ENCODE measurements at places on chromosomes 2 and 18.

DNA sequence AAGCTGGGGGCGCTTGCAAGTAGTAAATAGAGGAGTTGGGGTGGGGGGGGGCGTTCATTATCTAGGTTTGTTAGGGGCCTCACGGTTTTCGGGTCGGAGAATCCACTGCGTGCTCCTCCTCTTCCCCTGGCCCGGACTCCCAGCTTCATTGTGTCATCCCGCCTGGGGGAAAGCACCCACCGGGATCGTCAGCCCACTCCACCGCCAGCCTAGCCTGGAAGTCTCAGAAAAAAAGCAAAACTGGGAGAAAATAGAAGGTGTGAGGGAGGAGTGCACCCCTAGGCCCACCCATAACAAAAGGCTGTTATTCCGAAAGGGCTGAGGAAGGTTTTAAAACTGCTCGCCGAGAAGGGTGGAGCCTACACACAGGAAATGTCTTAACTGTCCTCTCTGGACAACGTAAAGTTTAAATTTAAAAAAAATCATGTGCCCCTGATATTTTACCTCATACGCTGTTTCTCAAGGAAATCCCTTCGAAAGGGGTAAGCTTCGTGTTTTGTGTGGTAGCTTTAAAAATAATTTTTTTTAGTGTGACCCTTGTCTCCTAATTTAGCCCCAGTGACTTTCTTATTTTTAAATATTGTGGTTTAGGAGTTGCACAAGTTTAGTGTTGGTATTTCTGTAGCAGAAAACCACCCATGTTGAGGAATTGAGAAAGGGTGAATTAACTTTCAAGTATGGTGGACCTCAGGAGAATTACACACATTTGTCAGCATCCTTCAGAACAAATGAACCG lies 104.2 kb downstream of the SPTBN1 start:
- DNase-seq, result no peak

- no peak for DNase-seq
Measured at GRCh38 chr18:11496526-11497172, 112.7 kb upstream of the SLC35G4 start.

DNA sequence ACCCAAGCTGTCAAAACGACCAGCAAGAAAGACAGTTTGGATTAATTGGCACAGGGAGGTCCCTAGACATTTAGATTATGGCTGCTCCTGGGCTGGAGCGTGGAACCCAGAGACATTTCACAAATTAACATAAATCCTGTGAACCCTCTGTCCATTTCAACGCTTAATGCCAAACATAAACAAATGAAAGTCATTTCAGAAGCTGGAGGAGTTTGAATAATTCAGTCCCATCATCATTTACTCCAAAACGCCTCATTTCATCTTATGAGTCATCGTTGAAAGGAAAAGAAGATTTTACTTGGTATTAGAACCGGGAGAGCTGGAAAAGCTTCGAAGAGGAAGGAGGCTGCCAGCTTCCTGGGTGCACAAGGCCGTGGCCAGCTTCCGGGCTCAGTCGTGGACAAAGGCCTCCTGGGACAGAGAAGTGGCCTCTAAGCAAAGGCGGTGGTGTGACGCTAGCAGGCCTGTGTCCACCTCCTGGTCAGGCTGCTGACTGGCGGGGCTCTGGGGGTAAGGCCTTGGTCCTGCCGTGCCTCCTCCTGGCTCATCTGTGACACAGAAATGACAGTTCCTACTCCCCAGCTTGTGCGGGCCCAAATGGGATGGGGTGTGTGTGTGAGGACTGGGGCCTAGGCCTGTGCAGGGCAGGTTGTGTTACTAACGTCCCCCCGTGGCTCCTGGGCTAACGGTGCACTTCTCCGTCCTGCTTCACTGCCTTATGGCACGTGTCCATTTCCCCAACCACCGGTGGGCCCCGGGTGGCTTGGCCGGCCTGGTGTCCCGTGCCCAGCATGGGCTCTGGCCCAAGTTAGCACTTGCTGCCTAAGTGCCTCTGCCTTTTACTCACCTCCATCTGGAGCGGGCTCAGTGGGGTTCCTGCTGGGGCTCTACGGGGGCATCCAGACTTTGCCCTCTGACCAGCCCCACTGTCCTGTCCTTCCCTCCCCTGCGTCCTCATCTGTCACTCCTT lies 71.6 kb downstream of the RRM2 start:
- no peak for DNase-seq

DNA sequence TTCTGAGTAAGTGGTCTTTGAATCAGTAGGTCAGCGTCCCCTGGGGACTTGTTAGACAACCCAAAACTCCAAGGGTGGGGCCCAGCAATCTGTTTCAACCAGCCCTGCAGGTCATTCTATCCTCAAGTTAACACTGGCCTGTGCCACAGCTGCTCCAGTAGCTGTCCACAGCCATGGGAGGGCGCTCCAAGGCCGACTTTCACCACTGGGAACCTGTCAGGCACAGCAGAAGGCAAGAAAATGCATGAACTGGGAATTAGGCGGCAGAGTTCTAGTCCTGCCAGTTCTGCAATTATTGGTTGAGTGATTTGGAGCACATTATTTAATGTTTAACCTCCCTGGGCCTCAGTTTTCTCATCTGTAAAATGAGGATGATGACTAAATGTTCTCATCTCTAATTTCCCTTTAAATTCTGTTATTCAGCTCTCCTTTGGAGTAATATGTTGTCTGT lies 17.4 kb upstream of the MRPL33 start:
- DNase-seq, result peak; percentile 81

GRCh38 chr2:50955081-50955480 lies 76.9 kb downstream of the NRXN1 start:
- no peak for DNase-seq

- no peak for DNase-seq
Measured at GRCh38 chr2:82198809-82199492, 1894.4 kb upstream of the LRRTM1 start.

DNA sequence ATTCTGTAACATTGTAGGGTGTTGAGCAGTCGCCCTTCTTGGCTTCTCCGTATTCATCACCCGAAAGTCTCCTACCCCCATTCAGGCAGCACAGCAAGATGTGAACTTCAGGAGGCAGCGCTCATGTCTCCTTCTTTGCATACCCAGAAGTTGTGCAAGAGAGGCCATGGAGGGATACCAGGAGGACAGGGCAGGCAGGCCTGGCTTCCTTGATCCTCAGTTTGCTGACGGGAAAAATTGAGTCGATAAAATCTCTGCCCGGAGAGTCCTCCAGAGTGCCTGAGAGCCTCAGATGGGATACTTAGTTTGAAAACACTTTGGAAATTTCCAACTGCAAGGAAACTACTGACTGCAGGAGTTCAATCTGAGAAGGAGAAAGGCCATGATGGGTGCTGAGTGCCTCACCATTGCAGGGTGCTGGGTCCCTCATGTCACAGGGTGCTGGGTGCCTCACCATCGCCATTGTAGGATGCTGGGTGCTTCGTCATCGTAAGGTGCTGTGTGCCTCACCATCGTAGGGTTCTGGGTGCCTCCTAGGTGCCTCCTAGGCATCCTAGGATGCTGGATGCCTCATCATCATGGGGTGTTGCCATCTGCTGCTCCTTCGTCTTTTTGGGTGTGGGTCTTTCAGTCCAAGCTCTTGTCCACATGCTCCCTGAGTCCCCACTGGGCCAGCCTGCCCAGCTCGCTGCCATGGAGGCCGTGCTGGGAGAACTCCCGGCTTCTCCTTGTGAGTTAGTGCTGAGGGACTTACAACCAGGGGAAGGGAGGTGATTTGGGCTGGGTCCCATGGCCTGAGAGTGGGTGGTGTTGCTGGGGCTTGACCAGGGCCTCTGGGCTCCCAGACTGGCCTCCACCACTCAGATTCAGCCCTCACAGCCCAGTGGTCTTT lies 162.4 kb downstream of the DDX1 start:
- DNase-seq, result no peak
